HCT116 (cell line): ENCODE measurements at places on chromosomes 7 and 10. TPM values are rescaled to one million over a fixed set of nuclear protein-coding genes. Genes with fewer than 3 reads are reported as not detected.

GRCh38 chr7:42471573-42472174, 234.7 kb upstream of the GLI3 start:
- DNase-seq: no peak
- no peaks in the 10 kb centered on the region for H3K36me3 ChIP-seq
- H3K4me1 ChIP-seq: no peaks in the 10 kb centered on the region
- H3K4me3 ChIP-seq: no peak overlapping the region
- H3K27me3 ChIP-seq: no peaks in the 10 kb centered on the region

GALNT11 gene
- 28.9 TPM for total RNA-seq

DNA sequence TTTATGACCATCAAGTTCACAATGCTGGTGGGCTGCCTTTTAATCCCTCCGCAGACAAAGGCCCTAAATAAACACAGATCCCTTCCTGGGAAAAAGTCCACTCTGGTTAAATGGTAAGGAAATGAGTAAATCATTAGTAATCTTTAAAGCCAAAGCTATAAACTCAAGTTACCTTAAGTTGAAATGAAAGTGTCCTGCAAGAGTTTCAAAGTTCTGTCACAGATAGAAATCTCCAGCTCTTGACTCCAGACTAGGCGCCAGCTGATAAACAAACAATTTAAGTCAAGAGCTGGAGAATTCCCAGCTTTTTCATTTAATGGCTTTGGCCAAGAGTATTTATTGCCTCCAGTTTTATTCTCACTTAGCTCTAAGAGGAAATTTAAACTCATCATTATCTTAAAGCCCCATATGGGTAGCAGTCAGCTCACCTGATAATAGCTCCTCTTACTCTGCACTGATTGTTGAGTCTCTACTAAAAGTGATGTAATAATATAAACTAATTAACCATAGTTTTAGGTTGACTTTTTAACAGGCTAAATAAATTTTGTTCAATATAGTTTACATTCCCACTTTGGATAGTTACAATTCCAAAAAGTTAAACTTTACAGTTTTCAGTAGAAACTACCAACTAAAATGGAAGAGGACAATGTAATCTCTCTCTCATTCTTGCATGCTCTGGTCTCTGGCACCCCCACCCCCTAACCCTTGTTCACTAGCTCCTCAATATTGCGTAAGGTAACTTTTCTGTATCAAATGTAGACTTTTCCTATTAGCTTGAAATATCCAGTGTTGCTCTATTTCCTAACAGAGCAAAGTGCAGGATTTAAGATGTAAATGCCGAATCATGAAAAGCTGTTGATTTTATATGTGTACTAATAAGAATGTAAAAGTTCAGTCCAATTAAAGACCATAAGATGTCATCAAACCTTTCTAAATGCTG, 56.1 kb downstream of the HIBADH start:
- H3K27me3 ChIP-seq: no peaks in the 10 kb centered on the region
- no peak overlapping the region for H3K27ac ChIP-seq
- H3K4me1 ChIP-seq: 0 out of 2 replicates have a peak, but pooled peaks cover 3% of the 10 kb centered on the region
- DNase-seq: no peak

GRCh38 chr7:100614308-100614861, 2.0 kb downstream of the MOSPD3 start:
- H3K27me3 ChIP-seq: no peaks in the 10 kb centered on the region
- DNase-seq: no peak
- no peak overlapping the region for H3K4me3 ChIP-seq
- H3K27ac ChIP-seq: no peak overlapping the region
- peaks cover 3% of the 10 kb centered on the region for H3K4me1 ChIP-seq

DNA sequence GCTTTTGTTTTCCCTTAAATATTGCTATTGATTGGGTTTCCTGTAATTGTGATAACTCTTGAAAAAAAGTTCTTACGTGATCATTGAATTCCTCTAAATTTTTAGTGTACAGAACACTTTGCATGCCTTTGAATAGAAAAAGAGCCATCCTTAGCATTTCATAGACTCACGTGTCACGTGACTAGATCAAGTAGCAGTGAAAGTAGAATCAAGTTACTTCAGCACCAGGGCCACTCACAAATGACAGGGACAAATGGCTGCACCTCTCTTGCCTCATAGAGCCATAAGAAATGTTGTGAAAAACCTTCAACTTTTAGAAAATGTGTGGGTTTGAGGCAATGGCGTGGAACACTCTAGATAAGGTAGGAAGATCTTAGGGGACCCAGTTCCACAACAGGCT, 203.8 kb downstream of the ZEB1 start:
- no peak overlapping the region for H3K4me3 ChIP-seq
- DNase-seq: no peak
- H3K36me3 ChIP-seq: no peaks in the 10 kb centered on the region
- no peaks in the 10 kb centered on the region for H3K27me3 ChIP-seq

DNA sequence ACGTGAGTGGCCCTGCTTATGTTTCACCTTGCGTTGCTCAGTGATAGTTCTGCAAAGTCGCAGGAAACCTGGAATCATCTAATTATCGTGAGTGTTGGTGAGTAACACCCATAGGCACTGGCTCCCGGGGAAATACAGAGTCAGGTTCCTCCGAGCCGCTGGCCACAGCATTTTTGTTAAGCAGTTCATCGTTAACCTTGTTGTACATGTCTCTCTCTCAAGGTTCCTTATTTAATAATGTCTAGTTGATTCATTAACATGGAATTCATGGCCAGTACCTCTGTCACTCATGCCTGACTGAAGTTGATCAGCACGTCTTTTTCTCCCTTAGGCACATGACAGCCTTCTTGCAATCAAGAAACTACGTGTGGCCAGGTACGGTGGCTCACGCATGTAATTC, 3.1 kb upstream of the ZFAND2A start:
- no peaks in the 10 kb centered on the region for H3K27me3 ChIP-seq
- H3K4me3 ChIP-seq: no peak overlapping the region
- H3K4me1 ChIP-seq: peaks cover 18% of the 10 kb centered on the region
- H3K27ac ChIP-seq: no peak overlapping the region
- no peaks in the 10 kb centered on the region for H3K36me3 ChIP-seq

DNA sequence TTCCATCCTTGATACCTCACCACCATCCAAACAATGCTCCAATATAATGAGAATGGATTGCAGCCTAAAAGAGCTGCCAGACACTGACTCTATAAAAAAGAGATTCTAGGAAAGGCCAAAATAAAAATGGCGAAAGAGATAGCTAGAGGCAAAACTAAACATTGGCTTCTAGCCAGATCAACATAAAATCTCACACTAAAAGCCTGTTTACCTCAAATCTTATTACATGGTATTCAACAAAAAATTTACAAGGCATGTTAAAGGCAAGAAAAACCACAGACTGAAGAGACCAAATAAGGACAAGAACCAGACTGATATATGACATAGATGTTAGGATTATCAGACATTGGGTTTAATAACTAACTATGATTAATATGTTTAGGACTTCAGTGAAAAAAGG, 1127.0 kb downstream of the DNAJB9 start:
- no peaks in the 10 kb centered on the region for H3K36me3 ChIP-seq
- no peaks in the 10 kb centered on the region for H3K4me1 ChIP-seq
- no peak overlapping the region for H3K4me3 ChIP-seq
- DNase-seq: no peak
- no peak overlapping the region for H3K27ac ChIP-seq

DCLRE1A gene
- 13.9 TPM for total RNA-seq

- no peaks in the 10 kb centered on the region for H3K36me3 ChIP-seq
- H3K4me3 ChIP-seq: no peak overlapping the region
- H3K4me1 ChIP-seq: no peaks in the 10 kb centered on the region
- peak; percentile 73 for DNase-seq
Measured at GRCh38 chr7:2886900-2887299, 42.8 kb upstream of the GNA12 start.

DNA sequence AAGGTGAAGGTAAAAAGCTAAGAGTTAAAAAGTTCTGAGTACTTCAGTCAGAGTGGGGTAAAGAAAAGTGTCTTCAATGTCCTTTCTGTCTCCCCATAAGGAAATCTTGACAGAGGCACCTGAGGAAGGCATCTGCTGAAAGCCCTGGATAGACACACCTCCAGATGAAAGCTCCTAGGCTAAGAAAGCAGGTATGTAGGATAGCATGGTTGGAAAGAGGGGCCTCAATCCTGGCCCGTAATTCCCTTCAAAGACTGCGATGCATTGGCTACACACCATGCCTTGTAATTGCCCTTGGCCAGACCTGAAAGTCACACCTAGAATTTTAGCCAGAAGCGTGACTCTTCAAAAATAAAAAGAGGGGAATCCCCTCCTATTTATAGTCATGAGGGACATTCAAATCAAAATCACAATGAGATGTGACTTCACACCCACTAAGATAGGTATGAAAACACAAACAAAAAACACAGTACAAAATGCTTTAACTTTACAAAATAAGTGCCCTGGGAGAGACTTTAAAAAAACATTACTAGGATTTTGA, 809.7 kb downstream of the IPMK start:
- H3K4me1 ChIP-seq: no peaks in the 10 kb centered on the region
- no peak overlapping the region for H3K4me3 ChIP-seq
- no peaks in the 10 kb centered on the region for H3K27me3 ChIP-seq
- H3K36me3 ChIP-seq: no peaks in the 10 kb centered on the region
- no peak for DNase-seq
- H3K27ac ChIP-seq: no peak overlapping the region
